ENCODE measurements at places on chromosomes 3 and 15.

- no peak for DNase-seq
Observed at GRCh38 chr15:31045606-31046005, 54.2 kb upstream of the MTMR10 start.

- no peak for DNase-seq
Observed at GRCh38 chr3:127646501-127647046, 17.6 kb downstream of the PODXL2 start.

- DNase-seq, result no peak
Observed at GRCh38 chr3:132870541-132870940, 148.3 kb upstream of the NPHP3 start.

GRCh38 chr3:131739211-131739610 lies 236.4 kb upstream of the MRPL3 start:
- DNase-seq, result no peak

GRCh38 chr3:21294768-21295167 lies 456.2 kb downstream of the ZNF385D start:
- no peak for DNase-seq

GRCh38 chr3:74500257-74500656 lies 114.2 kb downstream of the CNTN3 start:
- no peak for DNase-seq

DNA sequence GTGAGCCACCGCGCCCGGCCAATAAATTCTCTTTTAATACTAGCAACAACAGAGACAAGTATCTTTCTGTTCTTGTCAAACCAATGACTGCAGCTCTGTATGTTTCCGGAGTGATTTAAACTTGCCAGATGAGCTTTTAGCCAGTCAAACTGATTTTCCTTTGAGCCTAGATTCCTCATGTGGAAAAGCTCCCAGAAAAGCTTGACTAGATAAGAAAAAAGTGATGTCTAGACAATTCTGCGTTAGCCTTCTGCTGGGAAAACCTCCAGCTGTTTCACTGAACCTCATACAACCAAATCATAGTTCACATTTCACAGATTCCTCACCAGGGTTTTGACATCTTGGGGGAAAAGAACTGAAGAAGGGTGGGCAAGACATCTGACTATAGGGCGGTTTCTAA lies 78.6 kb downstream of the MAGI1 start:
- DNase-seq, result no peak

GRCh38 chr15:88428053-88428452 lies 39.1 kb downstream of the MRPL46 start:
- no peak for DNase-seq

- DNase-seq, result no peak
Observed at GRCh38 chr3:158420654-158421396, 150.2 kb upstream of the MLF1 start.

DNA sequence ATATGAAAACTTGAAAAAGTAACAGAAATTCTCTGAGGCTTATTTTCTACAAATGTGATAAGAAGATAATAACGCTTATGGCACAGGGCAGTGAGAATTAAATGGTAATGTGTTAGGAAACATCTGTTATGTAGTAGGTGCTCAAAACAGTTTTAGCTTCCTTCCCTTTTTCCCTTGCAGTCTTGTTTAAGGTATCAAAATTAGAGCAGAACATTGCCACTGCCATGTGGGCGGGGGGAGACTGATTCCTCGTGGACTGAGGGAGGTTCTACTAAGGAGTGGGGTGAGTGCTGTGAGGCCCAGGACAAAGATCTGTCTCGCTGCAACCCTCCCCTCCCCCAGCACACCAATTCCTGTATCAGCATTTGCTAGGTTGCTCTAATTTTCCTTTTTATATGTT lies 702.4 kb downstream of the TUSC7 start:
- no peak for DNase-seq

DNA sequence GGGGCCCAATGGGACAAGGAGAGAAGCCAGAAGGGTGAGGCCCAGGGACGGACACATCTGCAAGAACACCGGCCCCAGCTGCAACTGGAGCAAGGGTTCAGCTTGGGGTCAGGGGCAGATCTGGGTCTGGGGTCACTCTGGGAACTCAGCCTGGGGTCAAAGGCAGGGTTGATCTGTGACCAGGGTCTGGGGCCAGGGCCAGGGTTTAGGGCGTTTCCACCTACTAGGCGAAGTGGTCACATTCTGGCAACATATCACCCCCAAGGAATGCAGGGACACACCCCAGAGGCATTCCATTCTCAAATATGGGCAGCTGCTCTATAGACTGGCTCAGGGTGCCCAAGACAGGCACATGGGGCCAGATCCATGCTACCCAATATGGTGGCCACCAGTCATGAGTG lies 9.0 kb downstream of the UROC1 start:
- no peak for DNase-seq

DNA sequence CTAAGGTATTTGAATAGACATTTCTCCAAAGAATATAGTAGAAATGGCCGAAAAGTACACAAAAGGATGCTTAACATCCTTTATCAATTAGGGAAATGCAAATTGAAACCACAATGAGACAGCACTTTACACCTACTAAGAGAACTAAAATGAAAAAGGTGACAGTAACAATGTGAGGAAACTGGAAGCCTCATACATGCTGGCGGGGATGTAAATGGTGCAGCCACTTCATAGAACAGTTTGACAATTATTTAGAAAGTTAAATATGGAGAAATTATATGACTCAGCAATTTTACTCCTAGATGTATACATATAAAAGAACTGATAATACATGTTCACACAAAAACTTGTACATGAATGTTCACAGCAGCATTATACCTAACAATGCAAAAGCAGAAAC lies 13.4 kb downstream of the SPICE1 start:
- DNase-seq, result no peak

DNA sequence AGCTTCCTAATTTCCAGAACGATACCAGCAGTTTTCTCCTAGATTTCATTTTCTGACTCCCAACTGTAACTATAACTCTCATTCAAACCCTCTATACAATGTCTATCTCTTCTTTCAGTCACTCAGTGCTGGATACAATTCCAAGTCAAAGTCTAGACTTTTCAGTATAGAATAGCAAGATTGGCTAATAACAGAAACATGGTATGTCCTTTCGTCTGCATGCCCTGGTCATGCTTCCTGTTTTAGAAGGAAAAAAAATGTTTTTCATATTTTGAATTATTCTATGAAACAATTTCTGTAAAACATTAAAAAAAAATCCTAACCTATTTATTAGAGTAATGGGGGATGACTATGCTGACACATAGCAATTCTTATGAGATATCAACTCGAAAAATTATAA lies 180.0 kb downstream of the KCNAB1 start:
- DNase-seq, result no peak

- no peak for DNase-seq
Observed at GRCh38 chr3:169954142-169954756, 12.4 kb upstream of the SEC62 start.

GRCh38 chr3:189166321-189166720 lies 5.5 kb upstream of the TPRG1 start:
- no peak for DNase-seq

DNA sequence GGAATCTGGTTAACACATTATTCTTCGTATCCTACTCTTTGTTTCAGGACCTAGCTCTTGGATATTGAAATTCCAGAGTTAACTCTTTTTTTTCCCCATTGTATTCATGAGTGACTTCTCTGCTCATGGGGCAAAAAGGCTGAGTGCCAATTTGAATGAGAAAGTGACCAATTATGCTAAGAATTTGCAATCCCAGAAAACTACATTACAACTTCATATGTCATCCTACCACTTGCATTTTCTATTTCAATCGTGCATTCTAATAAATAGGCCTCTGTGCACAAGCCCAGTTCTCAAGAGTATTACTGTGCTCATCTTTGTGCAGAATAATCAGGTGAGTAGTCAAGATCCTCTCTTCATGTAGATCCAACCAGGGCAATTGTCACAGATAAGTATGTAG lies 537.8 kb downstream of the OTOL1 start:
- DNase-seq, result no peak
